ENCODE measurements at places on chromosomes 1 and 21. TPM values are rescaled to one million over a fixed set of nuclear protein-coding genes. Genes with fewer than 3 reads are reported as not detected.

NR5A2 gene
- total RNA-seq, result 53.6 TPM

CLCA4 gene
- 1,175 TPM for total RNA-seq

FNBP1L gene
- 64.2 TPM for total RNA-seq

THEM5 gene
- total RNA-seq, result not detected

PERM1 gene
- total RNA-seq, result not detected

RUNX1 gene
- 25.8 TPM for total RNA-seq

PROK1 gene
- total RNA-seq, result not detected

RGS7 gene
- total RNA-seq, result not detected

KRTAP19-3 gene
- not detected for total RNA-seq

KCNH1 gene
- 0.27 TPM for total RNA-seq

MX2 gene
- total RNA-seq, result 3.8 TPM

OR2L8 gene
- total RNA-seq, result not detected

RGS18 gene
- 1.7 TPM for total RNA-seq

KRTAP12-2 gene
- not detected for total RNA-seq

SPATA46 gene
- total RNA-seq, result not detected

VSIG8 gene
- not detected for total RNA-seq

AGRN gene
- total RNA-seq, result 54.0 TPM

ADAMTS4 gene
- total RNA-seq, result 3.3 TPM

CYP4A11 gene
- not detected for total RNA-seq

RGS13 gene
- 0.31 TPM for total RNA-seq

POU3F1 gene
- not detected for total RNA-seq

MROH9 gene
- total RNA-seq, result not detected

KIAA1614 gene
- total RNA-seq, result 0.67 TPM

C1orf210 gene
- 76.9 TPM for total RNA-seq

CRB1 gene
- 0.11 TPM for total RNA-seq

ZNF648 gene
- not detected for total RNA-seq

S100A16 gene
- 191 TPM for total RNA-seq

NHLH1 gene
- total RNA-seq, result 0.20 TPM

CCDC181 gene
- total RNA-seq, result 0.11 TPM

OR2T35 gene
- total RNA-seq, result not detected

LRRC71 gene
- total RNA-seq, result not detected

CR2 gene
- 0.53 TPM for total RNA-seq

FMOD gene
- 29.6 TPM for total RNA-seq

LMX1A gene
- 0.73 TPM for total RNA-seq

HAO2 gene
- not detected for total RNA-seq

PRAMEF10 gene
- total RNA-seq, result not detected

ERG gene
- total RNA-seq, result 3.5 TPM

SLC1A7 gene
- total RNA-seq, result 1.1 TPM

Data from left colon (tissue), 2 donors.